ENCODE measurements at places on chromosomes 7 and 10.
A peak's percentile ranks its signal among the peaks of the same experiment; 100 is the strongest.

GRCh38 chr10:82914655-82915136, 1039.7 kb downstream of the NRG3 start:
- no peak for DNase-seq

DNA sequence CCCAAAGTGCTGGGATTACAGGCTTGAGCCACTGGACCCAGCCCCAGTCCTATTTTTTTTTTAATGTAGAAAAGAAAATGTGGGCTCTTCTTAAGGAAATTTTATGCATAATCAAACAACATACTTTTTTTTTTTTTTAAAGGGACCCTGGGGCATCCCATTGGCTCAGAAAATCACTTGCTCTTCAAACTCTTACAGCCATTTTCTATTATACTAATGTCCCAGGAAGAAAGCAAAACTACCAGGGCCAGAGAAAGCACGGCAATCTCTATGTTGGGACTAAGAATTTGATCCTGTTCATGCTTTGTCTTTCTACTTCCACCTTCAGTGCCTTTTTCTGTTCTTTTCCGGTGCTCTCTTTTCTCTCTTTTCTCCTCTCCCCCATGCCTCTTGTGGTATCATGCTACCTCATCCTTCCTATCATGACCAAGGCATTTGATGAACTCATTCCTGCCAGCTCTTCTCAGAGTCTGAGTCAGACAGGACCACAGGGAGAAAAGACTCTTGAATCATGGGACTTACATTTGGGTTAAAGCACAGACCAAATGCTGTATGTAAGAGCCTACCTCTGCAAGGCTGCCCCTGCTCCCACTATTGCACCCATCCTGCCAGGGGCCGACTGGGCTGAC, 76.4 kb upstream of the CCNY start:
- peak; percentile 78 for DNase-seq

DNA sequence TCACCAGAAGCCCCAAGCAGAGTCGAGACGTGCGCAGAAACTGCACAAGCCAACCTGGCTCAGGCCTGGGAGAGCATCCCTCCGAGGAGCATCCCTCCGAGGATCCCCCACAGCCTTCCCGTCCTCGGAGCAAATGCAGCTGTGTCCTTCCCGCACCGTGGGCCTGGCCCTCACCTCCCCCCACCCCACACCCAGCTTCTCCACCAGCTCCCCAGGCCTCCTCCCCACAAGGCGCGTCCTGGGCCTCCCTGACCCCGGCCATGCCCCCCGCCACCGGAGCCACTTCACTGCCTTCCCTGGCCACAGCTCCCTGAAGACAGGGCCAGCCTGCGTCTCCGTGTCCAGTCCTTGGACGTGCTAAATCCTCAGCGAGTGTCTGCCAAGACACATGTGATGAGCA, 60.6 kb downstream of the PTPRN2 start:
- no peak for DNase-seq

- DNase-seq, result no peak
Measured at GRCh38 chr10:58384095-58384494, 1.1 kb upstream of the TFAM start.

- peak; percentile 4 for DNase-seq
Measured at GRCh38 chr10:71161425-71161824, 50.9 kb upstream of the UNC5B start.

DNA sequence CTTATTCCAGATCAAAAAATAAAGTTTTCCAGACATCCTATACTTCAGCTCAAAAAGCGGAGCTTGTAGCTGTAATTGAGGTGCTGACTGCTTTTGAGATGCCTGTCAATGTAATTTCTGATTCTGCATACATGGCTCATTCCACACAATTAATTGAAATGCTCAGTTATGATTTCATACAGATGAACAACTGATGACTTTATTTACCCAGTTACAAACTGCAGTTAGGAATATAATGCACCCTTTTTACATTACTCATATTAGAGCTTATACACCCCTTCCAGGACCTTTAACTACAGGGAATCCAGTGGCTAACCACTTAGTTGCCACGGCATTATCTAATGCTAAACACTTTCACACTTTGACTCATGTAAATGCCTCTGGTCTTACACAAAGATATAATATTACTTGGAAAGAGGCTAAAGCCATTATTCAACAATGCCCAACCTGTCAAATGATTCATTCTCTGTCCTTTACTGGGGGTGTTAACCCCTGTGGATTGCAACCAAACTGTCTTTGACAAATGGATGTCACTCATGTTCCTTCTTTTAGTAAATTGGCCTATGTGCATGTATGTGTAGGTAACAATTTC, 147.3 kb downstream of the ZNF33B start:
- DNase-seq, result no peak

- no peak for DNase-seq
Measured at GRCh38 chr7:150435390-150436073, 14.9 kb upstream of the GIMAP8 start.

- peak; percentile 69 for DNase-seq
Measured at GRCh38 chr7:34165927-34166550, 260.7 kb downstream of the BMPER start.

GRCh38 chr10:3401491-3401938, 228.9 kb upstream of the PITRM1 start:
- peak; percentile 33 for DNase-seq

GRCh38 chr7:92647652-92648051, 57.5 kb upstream of the FAM133B start:
- no peak for DNase-seq

DNA sequence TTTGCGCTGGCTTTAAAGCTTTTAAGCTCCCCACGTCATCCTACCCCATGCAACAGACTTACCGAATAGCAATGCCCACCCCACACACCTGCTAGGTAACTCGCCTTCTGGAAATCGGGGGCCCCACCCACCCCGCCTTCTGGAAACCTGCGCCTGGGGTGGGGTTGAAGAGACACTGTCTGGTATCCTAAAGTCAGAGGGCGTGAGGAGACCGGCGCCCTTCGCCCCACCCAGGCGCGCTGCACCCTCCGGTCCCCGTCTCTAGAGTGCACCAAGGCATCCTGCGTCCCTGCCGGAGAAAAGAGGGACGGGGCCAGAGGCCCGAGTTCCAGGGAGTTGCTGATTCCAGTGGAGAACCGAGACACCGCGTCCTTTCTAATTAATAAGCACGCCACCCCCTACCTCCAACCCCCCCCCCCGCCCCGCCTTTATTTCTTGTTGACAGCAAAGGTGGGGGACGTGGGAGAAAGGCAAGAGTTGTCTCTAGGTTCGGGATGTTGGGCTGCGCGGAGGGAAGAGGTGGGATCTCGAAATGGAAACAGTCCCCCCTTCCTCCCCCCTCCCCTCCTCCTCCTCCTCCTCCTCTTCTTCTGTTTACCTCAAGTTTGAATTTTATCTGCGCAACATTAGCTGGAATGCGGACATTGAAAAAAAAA, 220.9 kb upstream of the MKLN1 start:
- peak; percentile 83 for DNase-seq

- DNase-seq, result no peak
Measured at GRCh38 chr7:40490603-40490924, 355.8 kb downstream of the SUGCT start.

- DNase-seq, result no peak
Measured at GRCh38 chr10:520402-520787, 169.1 kb downstream of the DIP2C start.

DNA sequence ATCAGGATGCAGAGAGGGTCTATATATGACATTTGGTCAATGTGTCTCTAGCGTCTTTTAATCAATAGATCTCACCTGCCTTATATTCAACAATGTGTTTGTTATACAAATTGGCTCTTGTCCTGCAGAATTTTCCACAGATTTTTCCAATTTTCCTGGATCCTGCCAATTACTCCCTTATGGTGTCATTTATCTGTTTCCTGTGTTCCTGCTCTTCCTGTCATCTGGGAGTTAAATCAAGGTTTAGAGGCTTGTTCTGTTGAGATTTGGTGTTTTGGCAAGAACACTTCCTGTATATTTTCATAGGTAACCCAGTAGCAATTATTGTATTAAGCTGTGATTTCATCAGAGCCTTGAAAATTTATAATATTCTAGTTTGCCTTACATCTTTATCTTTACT, 8.8 kb upstream of the C10orf71 start:
- DNase-seq, result no peak

DNA sequence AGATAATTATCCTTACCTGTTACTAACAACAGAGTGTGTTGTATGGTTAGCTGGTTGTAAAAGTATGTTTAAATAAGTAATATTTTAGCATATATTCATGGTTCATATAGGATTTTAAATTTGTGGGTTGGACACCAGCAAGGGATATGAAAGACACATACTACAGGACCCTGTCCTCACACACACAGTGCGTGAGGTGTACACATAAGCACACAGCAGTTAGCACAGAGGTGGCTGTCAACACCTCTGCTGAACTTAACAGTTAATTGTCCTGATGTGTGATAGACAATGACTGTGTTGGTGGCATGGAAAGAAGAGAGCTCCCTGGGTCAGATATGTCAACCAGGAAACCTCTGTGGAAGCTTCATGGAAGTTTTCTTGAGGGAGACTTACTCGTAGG, 23.3 kb upstream of the NUP42 start:
- no peak for DNase-seq

- no peak for DNase-seq
Measured at GRCh38 chr7:18407385-18407784, 88.2 kb upstream of the HDAC9 start.

DNA sequence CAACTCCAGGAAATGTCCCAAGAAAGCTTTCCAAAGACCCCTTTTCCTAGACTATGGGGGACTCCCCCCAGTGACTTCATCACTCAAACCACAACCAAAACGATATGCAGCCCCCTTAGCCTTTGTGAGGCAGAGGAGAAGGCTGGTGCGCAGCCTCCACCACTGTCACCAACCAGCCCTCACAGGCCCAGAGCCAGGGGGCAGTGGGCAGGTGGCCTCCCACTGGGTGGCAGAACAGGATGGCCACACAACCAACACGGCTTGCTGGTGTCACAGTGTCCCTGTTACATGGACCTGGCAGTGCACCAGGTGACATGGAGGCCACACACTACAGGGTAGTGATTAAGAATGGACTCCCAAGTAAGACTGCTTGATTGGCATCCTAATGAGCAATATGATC, 172.0 kb downstream of the PLXNA4 start:
- no peak for DNase-seq

DNA sequence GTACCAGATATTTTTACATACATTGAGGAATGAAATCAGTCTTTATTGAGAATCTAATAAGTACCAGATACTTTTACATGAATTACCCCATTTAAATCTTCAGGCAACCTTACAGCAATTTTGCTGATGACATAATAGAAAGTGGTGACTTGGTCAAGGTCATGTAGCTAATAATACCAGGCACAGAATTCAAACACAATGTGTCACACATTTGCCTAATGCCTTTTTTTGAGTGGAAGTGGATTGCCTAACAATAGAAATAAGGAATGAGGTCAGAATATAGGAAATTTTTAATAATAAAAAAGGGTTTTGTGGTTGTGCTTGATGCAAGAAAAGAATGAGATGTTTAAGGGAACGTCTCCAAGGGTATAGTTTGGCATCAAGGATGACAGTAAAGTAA, 466.6 kb upstream of the IGFBP3 start:
- DNase-seq, result peak; percentile 78

DNA sequence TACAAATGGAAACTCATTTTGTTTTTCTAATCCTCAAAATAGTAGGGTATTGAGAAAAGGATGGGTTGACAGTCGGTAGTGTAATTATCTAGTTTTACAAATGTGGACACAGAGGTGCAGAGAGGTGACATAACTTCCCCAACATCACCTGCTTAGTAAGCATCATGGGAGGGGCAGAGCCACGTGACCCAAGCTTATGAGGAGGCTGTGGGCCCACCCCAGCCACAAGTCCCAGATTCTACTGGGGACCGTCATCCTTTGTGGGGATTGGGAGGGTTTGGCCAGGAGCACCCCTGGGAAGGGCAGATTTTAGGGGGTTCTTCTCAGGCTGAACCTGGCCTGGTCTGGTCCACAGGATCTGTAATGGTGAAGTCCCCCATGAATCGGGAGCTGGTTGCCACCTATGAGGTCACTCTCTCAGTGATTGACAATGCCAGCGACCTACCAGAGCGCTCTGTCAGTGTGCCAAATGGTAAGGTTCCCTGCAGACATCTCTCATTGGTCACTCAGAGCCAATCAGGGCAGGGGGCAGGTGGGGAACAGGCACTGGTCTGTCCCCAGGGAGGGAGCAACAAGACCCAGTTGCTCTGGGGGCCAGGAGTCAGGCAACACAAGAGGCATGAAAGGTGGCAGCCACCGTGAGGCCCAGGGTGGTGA, 23.6 kb upstream of the VSIR start:
- no peak for DNase-seq

DNA sequence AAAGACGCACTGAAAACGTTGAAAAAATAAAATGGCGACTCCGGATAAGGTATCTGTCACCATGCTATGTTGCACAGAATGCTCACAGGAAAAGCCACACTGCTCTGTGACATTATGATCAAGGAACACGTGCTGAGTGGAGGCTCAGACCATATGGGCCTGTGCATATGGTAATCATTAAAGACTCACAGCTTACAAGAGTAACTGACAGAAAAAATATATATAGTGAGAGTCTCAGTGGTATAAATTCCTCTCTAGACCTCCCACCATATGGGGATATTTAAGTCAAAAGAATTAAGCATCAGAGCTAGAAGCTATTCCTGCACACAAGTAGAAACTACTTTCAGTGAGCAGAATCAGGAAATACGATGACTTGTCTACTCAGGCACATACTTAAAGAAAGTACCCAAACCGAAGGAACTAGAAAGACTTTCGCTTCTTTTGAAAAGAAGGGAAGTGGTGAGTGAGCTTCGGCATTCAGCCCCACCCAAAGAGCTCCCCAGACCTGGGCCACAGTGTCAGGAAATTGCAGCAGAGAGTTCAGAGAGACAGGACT, 65.1 kb upstream of the MPP7 start:
- no peak for DNase-seq

DNA sequence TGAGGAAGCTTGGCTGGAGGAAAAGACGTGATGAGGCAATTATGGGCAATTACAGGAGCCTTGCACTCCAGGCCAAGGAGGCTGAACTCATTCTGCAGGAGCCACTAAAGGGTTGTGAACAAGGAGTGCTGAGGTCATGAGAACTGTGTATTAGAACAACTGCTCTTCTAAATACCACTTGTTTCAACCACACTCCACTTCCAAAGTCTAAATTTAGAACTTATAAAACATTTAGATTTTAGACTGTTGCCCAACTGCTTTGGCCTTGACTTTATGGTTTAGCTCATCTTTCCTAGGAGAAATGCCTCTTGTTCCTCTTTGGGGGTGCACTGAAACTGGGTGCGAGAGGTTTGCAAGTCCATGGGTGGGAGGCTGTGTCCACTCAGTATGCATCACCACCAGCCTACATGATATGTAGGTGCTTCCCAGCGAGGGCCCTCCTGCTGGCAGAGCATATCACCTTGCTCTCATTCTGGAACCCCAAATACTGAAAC, 199.7 kb upstream of the AOAH start:
- no peak for DNase-seq

DNA sequence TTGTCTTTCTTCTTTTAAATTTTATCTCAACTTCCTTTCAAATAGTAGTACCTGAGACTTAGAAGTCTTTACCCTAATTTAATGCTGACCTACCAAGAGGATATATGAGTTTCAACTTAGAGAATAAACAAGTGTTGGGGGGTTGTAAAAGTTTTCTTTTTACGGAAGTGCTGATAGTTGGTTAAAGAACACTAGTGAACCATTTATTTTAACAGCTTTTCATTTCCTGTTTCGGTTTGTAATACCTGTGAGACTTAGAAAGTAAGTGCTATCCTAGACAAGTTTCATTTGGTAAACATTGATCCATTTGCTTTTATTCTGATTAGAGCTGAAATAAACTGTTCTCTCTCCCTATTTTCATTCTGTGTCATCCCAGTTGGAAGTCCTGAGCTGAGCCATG, 683.1 kb upstream of the SORCS1 start:
- no peak for DNase-seq

GRCh38 chr7:92135052-92135889, 994 bp upstream of the CYP51A1 start:
- DNase-seq, result peak; percentile 43

- no peak for DNase-seq
Measured at GRCh38 chr7:7895004-7895650, 73.5 kb upstream of the GLCCI1 start.

All from fibroblast of pulmonary artery (primary cell).